NCI-H774 (cell line): ENCODE measurements at places on chromosomes 13 and 19.

- no peak for DNase-seq
Observed at GRCh38 chr13:87295636-87296035, 375.5 kb upstream of the SLITRK5 start.

DNA sequence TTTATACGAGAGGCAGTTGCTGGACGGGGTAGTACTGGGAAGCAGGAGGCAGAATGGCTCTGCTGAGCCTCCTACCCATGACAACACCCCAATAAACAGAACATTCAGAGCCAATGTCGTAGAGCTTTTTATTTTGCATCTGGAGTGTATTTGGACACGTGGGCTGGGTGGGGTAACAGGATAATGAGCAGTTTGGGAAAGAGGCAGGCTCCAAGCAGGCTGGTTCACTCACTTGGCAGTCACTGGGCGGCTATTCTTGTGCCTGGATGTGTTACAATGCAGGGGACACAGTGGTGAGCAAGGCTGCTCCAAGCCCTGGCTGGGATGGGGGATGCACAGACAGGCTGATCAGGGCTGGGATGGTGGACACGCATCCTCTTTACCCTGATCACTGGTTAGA, 9.5 kb downstream of the ACTMAP start:
- DNase-seq = no peak

DNA sequence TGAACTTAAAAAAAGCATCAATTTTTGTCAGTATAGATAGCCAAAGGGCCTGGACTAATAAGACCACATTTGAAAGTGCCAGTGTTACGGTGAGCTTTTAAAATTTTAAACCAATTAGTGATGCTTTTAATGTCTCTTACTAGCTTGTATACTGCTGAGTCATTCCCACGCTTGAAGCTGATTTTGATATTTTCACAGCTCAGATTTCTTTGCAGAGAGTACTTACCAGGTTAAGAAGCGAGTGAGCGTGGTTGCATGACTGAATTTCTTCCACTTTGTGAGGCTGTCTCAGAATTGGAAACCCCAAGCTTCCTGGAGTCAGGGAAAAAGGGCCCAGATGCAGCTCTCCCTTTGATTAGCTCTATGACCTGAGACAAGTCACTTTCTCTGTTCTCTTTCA, 74.5 kb upstream of the NBEA start:
- no peak for DNase-seq

- no peak for DNase-seq
Observed at GRCh38 chr19:10364644-10365043, 15.7 kb downstream of the TYK2 start.

- no peak for DNase-seq
Observed at GRCh38 chr13:93951108-93951507, 528.4 kb downstream of the DCT start.
